AG10803 (cell line): ENCODE measurements at places on chromosomes 13 and 19.

DNA sequence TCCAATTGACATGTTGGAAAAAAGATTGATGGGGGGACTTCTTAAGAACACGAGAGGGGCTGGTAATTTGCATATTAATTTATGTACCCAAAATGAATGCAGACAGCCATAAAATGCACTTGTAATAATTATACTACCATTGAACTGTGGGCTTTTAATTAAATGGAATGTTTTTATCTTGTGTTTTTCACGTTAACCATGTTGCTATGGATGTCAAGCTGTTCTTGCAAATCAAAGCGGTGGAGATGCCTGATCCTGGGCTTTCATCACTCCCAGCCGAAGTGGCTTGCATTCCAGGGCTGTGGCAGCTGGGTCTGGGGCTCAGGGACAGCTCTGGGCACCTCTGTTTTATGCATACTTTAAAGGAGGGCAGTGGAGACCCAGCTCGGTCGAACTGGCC lies 179.4 kb upstream of the TMTC4 start:
- DNase-seq, result no peak

GRCh38 chr13:66071029-66071428 lies 1159.1 kb downstream of the PCDH9 start:
- DNase-seq, result no peak

- no peak for DNase-seq
Observed at GRCh38 chr19:4807188-4807587, 15.7 kb downstream of the FEM1A start.

DNA sequence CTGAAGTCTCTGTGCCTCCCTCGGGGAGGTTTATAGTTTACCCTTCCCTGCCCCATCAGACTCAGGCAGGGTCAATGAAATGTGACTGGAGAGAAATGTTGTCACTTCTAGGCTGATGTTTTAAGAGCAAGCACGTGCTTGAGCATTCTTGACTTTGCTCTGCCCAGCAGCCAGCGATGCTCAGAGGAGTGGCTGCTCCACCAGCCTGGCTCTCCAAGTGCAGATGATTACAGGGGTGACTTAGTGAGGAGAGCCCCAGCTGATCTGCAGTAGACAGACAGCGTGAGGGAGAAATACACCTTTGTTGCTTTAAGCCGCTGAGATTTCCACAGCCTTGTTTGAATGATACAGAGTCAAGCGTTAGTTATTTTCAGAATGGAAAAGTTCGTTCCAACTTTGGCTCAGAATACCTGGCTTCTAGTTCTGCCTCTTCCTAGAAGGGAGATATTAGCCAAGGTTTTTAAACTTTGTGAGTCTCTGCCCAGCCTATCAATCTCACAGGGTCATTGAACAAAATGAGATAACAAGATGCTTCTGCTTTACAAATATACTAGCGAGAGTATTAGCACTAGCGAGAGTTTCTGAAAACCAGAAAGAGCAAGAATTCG lies 143.6 kb downstream of the OXGR1 start:
- DNase-seq, result no peak

- DNase-seq, result peak; percentile 53
Observed at GRCh38 chr19:3606690-3607289, at the start of gene TBXA2R. TSS of gene TBXA2R (minus strand) at chr19:3606875. CDS start at chr19:3600634, 6,241 bp downstream.

- DNase-seq, result no peak
Observed at GRCh38 chr19:38267761-38268483, 3.5 kb downstream of the SPINT2 start.

- peak; percentile 28 for DNase-seq
Observed at GRCh38 chr19:54203151-54203611, 2.5 kb downstream of the RPS9 start.

GRCh38 chr19:56678205-56678604 lies 6.6 kb upstream of the ZNF835 start:
- no peak for DNase-seq

DNA sequence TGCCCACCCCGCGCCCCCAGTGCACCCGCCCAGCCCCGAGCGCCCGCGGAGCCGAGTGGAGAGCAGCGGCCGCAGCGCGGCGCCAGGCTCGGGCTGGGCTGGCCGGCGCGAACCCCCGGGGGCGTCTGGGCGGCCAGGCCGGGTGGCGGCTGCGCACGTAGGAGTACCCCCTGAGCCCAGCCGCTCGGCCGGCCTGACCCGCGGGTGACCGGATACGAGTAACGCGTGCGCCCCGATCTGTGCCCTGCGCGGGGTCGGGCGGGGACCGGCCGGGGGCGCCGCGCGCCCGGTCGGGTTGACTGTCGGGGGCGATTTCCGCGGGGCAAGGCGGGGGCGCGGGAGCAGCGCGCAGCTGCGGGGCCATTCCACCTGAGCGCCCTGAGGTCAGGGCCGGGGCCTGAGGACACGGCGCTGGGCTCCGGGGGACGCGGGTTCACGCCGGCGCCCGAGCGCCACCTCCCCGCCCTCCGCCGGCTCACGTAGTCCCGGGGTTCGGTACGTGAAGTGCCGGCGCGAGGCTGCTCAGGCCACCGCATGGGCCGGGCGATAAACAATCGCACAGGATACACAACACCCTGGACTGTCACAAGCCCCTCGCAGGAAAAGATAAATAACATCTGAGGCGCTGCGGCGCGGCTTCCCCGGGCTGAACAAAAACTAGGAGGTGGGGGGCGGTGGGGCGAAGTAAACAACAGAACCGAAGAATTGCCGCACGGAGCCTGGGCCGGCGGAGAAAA lies 37.6 kb upstream of the FLT1 start:
- DNase-seq, result no peak

GRCh38 chr19:1566392-1567115 lies 1.6 kb downstream of the MEX3D start:
- peak; percentile 78 for DNase-seq

- DNase-seq, result no peak
Observed at GRCh38 chr13:23695711-23696464, 125.7 kb downstream of the TNFRSF19 start.

DNA sequence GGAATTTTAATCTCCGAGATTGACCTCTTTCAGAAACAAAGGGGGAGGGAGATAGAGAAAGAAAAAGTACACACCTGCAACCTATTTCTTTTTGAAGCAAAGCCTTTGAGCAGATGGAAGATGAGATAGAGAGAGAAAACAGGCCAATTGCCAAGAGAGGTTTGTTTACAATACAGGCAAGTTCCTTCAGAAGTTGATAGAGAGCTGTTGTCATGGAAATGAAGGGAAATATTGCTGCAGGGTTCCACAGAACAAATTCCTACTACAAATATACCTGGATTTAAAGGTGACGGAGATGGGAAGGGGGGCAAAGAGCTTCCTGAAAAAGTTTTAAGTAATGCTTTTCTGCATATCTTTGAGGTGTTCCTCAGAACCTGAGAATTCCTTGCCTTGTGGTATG lies 388.4 kb downstream of the NDFIP2 start:
- DNase-seq, result no peak

DNA sequence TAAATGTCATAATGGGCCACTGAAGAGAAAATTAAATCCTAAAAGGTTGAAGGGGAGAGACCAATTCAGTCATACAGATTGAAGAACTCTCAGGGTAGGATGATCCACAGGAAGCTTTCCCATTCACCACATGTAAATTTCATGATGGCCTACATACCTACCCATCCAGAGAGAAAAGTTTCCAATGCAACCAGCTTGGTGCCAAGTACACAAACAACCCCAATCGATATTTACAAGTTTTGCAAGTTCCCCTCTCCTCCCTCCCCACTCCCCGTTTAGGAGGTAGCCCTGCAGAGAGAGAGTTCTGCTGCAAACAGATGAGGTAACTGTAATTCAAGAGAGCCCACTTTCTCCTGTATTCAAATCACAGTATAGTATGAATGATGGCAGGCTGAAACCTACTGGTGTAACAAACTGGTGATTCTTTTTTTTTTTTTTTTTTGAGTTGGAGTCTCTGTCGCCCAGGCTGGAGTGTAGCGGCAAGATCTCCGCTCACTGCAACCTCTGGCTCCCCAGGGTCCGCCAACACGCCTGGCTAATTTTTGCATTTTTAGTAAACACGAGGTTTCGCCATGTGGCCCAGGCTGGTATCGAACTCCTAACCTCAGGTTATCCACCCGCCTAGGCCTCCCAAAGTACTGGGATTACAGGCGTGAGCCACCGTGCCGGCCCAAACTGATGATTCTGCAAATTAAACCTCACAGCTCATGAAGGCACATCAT lies 14.4 kb downstream of the FOXO1 start:
- DNase-seq, result no peak

GRCh38 chr19:36604656-36605100 lies 435 bp upstream of the ZNF382 start:
- peak; percentile 12 for DNase-seq

DNA sequence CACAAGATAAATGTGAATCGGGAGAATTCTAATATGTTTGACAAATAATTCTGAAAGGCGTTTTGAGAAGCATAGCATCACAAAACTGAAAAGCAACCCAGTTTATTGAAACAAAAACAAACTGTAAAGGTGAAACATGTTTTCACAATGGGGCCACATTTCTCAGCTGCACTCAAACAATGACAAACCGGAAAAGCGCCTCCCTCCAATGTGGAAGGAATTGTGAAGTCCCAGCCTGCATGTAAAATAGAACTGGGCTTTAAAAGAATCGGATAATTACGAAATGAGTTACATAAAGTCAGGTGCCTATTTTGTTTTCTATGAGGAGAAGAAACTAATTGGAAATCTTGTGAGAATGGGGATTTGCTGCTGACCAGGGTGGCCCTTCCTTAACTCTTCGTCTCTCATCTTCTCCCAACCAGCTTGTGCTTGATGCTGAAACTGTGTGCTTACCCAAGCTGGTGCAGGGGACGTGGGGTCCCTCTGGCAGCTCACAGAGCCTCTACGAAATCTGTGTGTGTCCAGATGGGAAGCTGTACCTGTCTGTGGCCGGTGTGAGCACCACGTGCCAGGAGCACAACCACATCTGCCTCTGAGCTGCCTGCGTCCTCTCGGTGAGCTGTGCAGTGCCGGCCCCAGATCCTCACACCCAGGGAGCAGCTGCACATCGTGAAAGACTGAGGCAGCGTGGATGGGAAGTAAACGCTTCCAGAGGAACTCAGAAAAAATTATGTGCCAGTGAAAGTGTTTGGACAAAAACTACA lies 109.4 kb downstream of the SACS start:
- peak; percentile 39 for DNase-seq

- DNase-seq, result no peak
Observed at GRCh38 chr13:47875201-47875600, 125.9 kb downstream of the SUCLA2 start.

DNA sequence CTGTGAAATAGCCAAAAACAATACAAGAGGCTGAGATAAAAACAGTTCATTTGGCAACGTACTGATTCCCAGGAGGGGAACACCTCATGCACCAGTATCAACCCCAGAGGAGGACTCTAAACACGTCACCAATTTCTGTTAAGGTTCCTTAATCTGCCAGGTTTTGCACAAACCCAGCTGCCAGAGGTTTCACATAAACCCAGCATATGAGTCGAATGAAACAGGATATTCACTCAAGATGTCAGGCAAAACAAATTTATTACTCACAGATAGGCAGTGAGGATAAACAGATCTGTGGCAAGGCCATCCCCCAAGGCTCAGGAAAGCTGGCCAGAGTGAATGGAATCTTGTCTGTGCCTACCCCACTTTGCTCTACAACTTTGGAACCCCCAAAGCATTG lies 210.9 kb downstream of the GPC5 start:
- DNase-seq, result no peak

DNA sequence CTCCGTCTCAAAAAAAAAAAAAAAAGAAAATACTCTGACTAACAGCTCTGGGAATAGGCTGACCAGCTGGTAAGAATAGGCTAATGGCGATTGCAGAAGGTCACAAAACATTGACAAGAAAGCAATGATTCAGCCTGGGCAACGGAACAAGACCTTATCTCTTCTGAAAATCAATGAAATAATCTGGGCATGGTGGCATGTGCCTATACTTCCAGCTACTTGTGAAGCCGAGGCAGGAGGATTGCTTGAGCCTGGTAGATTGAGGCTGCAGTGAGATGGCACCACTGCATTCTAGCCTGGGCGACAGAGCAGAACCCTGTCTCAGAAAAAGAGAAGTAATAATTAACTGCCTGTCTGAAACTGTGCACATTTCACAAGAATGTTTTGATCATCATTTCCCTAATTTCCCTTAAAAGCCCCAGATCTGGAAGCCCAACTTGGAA lies 18.8 kb upstream of the MTRF1 start:
- DNase-seq, result no peak

- DNase-seq, result peak; percentile 31
Observed at GRCh38 chr13:88014527-88014926, 343.4 kb downstream of the SLITRK5 start.

- no peak for DNase-seq
Observed at GRCh38 chr13:102582256-102582655, 14.5 kb upstream of the TPP2 start.

GRCh38 chr19:11478167-11479089 lies 2.4 kb downstream of the ELAVL3 start:
- no peak for DNase-seq

GRCh38 chr13:78595495-78596398 lies 7.6 kb downstream of the POU4F1 start:
- DNase-seq, result no peak

DNA sequence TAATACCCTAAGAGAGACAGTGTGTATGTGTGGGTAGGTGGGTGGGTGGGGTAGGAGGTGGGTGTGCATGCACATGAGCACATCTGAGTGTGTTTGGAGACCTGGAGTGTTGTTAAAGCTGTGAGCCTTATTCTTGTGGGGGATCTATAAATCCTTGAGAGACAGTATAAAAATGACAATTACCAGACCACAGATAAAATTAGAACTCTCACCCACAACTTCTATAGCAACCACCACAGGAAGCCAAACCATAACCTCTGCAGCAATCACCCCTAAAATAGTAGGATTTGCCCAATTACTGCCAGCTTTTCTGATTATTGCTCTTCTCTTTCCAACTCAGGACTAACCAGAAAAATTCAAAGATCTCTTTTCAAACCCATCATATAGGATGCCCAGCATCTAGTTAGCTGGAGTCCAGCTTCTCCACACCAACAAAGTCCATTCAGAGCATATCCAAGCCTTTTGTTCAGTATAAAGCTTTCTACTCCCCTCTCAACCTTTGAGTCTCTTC lies 93.4 kb upstream of the SLITRK1 start:
- DNase-seq, result peak; percentile 3

- no peak for DNase-seq
Observed at GRCh38 chr13:70505809-70506208, 397.6 kb upstream of the KLHL1 start.

- peak; percentile 39 for DNase-seq
Observed at GRCh38 chr19:50300814-50301606, 28.2 kb downstream of the KCNC3 start.

- no peak for DNase-seq
Observed at GRCh38 chr13:86684402-86684801, 885.2 kb upstream of the SLITRK6 start.
